ENCODE measurements at places on chromosomes 7 and 10.

DNA sequence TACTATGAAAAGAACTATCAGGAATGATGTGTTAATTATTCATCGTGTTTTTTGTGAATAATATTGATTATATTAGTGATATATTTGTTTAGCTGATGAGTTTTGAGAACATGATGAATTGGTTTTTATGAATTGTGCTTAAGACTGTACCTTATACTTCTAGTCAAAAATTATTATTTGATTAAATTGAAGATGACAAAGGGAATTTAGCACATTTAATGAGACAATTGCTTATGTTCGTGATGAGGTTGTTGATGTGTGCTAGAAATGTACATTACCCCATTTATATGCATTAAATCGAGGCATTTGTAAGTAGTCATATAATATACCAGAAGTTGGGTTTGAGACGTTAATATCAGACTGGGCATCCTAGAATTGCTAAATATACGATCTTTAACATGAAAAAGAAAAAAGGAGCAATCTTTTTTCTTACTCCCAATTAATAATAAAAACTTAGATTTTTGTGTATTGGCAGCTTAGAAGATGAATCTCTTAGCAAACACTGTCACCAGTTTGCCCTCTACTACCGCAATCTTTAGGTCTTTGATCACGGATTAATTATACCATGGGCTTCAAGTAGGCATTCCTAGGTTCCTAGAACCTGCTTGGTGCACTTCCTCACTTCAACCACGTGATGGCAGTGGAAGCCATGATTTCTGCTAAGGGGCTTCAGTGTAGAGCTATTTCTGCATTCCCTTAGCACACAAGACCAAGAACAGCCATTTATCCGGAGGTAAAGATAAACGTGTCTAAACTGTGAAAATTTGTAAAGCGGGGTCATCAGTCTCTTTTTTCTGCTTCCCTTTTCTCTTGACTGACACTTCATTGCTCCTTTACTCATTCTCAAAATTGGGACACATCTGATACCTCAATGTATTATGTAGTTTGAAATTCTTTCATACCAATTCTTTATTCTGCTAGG, 1.6 kb downstream of the KLHDC10 start:
- peak; percentile 62 for DNase-seq

DNA sequence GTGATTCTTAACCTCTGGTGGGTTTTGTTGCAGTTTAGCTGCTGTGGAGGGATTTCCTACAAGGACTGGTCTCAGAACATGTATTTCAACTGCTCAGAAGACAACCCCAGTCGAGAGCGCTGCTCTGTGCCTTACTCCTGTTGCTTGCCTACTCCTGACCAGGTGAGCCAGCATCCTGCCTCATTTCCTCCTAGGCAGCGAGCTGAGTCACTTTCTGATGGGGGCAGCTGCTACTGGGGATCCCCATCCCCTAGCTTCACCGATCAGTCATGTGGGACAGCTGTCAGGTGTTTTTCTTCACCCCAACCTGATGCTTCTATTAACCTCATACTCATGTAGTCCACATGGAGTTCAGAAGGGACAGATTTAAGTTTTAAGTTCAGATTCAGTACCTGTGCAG, 21.7 kb upstream of the SMO start:
- DNase-seq, result no peak

DNA sequence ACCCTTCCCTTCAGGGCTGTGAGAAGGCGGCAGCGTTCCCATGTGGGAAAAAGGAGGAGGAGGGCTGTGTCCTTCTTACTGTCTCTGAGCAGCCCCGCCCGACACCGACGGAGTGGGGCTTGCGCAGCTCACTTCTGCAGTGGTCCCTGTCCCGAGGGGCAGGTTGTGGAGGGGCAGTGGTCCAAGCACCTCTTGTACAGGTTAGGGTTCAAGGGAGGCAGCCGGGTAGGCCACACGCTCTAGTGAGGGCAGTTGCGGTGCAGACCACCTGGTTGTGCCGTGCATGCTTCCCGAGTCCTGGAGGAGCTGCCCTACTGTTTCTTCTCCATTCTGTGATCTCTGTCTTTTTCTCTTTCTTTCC, 32.8 kb downstream of the AGAP3 start:
- no peak for DNase-seq

DNA sequence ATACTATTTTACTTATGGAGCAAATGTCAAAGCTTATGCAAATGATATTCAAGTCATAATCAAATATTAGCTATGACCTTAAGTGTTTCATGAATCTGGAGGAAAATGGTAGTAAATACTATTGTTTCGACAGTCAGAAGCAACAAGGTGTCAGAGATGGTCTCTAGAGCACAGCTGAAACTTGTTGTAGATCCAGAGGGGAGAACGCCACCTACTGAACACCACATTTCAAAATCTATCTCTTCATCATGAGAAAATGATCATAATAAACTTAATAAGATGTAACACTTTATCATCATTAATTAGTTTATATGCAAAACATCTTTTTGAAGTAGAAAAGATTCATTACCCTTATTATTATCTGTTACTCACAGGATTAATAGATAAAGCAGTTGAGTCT, 418.7 kb downstream of the GATA3 start:
- no peak for DNase-seq

GRCh38 chr7:3439333-3440030, 138.4 kb downstream of the SDK1 start:
- no peak for DNase-seq

DNA sequence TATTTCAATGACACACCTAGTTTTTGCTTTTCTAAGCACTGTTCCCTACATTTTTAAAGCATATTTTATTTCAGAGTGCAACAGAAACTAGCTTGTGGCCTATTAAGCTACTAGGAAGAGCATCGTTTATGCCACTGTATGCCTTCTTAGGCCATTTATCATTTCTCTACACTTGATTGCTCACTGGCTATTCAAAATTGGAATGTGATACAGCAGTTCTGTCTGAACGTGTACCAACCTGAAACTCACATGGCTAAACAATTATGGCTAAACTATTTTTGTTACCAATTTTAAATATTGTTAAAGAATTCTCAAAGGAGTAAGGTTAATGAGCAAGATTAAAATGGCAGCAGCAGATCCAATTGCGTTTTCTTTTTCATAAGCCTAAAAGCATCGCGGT, 105.2 kb downstream of the GSAP start:
- no peak for DNase-seq

DNA sequence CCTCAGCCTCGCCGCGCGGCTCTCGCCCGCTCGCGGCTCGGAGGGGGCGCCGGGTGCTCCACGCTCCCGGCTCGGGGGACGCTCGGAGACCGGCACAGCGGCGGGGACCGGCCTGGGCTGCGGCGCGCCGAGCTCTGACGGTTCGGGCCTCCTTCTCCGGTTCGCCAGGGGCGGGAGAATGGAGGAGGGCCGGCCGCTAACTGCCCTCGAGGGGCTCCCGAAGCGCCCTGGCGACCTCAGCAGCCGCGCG, 232 bp upstream of the GRID1 start:
- DNase-seq, result peak; percentile 9

DNA sequence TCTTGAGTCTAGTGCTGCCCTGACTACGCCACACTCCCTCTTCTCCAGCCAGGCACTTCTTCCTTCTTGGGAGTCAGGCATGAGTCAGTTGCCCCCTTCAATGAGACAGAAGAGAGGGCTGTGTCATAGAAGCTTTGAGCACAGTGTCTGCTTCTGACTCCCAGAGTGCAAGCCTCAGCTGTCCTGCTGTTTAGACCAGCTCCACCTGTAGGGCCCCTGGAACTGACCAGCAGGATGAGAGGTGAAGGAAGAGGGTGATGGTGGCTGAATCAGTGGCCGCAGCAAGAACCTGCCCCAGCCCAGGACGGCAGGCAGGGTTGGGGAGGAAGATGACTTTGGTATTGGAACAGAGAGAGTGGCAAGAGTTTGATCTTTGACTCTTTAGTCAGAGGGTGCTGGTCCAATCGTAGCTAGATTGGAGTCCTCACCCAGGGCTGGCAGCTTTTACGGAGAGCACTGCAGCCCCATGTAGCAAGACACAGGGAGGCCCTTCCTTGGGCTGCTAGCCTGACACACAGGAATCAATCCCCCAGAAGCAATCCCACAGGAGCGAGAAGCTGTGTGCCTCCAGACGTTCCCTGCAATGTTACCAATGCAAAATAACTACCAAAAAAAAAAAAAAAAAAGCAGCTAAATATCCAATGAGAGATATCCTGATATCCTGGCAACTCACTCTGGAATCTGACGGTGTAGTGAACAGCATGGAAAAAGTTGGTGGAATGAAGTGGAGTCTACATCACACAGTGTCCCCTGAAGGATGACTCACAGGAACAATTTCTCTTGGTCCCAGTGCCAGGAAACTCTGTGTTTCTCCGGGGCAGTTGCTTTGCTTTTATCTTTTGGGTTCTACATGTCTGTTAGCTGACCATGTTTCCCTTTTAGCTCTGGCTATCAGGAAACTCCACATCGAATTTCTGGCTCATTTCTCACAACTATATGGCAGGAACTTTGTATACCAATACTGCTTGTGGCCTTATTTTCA, 6.9 kb downstream of the C10orf62 start:
- DNase-seq, result no peak

- DNase-seq, result no peak
These were observed 386.8 kb upstream of the PODXL start for GRCh38 chr7:131943211-131943610.

- no peak for DNase-seq
These were observed 7.3 kb downstream of the PITX3 start for GRCh38 chr10:102233997-102234396.

GRCh38 chr7:88127637-88128290, 92.1 kb downstream of the SRI start:
- no peak for DNase-seq

DNA sequence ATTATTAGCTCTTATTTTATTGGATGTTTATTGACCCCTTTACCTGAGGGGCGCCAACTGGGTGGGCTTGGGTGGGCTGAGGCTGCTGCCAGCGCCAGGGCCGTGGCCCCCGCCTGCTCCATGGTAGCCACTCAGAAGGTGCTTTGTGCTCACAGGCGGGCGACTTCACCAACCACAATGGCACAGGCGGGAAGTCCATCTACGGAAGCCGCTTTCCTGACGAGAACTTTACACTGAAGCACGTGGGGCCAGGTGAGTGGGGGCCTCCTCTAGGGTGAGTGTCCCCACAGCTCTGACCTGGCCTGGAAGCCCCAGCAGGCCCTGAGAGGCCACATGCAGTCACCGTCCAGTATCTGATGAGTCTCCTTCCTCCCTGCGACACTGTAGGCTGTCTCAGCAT, 4.1 kb downstream of the PPIF start:
- DNase-seq, result no peak

- DNase-seq, result no peak
These were observed 144.9 kb downstream of the GRID1 start for GRCh38 chr10:86221442-86222335.

- DNase-seq, result no peak
These were observed 131.3 kb downstream of the CDK14 start for GRCh38 chr7:90727412-90727811.

- no peak for DNase-seq
These were observed 33.4 kb downstream of the CPXM2 start for GRCh38 chr10:123858077-123858681.

- DNase-seq, result no peak
These were observed 1.2 kb downstream of the AGAP3 start for GRCh38 chr7:151087245-151088018.

DNA sequence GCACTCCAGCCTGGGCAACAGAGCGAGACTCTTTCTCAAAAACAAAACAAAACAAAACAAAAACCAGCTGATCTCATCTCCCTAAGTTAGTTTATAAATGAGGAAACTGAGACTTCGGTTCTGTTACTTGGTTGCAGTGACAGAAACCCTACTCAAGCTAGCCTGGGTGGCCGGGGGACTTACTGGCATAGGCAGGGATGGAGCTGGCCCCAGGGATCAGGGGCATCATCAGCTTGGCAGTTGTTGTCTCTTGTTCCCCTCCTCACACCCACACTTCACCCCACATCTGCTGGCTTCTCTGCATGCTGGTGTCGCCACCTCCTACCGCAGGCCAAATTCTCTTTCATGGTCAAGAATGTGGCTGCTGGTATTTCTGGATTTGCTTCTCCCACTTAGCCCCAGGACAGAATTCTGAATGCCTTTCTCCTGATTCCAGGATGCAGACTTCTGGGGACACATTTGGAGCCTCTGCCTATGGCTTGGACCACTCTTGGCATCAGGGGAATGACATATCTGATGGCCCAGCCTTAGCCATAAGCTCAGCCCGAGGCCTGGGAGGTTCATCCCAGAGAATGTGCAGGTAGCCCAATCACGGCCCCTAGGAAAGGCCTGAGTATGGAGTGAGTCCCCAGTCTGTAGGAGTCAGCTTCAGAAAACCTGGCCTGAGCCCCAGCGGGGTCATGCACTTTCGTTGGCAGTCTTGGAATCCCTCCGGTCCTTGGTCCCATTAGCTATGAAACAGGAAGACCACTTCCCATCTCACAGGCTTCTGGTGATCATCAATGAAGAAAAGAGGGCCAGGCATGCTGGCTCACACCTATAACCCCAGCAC, 41.6 kb upstream of the CTBP2 start:
- no peak for DNase-seq

GRCh38 chr10:125068406-125068805, 92.0 kb downstream of the CTBP2 start:
- DNase-seq, result no peak

- no peak for DNase-seq
These were observed 2.8 kb downstream of the SHH start for GRCh38 chr7:155809332-155809946.

GRCh38 chr10:112991888-112992491, 41.9 kb downstream of the TCF7L2 start:
- no peak for DNase-seq

- no peak for DNase-seq
These were observed 395.7 kb downstream of the CDC14C start for GRCh38 chr7:49320083-49320482.

DNA sequence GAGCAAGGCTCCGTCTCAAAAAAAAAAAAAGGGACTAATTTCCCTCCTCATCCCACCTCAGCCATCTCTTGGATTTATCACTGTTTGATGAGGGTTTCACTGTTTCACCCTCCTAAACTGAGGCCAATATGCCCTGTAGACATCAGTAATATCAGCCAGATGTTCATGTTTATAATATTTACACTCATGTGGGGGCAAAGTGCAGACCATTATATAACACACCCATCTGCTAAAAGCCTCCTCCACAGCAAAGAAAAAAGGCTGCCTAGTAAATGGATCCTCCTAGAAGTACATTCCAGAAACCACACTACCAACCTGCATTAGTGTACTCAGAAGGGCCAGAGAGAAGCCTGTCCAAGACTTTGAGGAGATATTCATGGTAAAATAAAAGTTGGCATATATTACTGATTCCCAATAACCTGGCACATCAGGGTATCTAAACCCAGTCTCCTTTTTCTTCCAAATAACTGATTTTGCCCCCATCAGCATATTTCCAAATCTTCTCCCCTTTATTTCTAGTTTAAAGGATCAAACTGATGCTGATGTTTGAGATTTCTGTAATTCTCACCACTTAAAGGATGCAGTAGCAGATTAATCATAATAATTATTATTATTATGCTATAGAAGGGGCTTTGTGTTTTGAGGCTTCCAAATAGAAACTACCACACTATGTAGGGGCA, 55.1 kb downstream of the LGI1 start:
- DNase-seq, result no peak

Data from NCI-H774 (cell line).